Prostate gland (tissue), 2 donors: ENCODE measurements at places on chromosomes 2 and 18.

GRCh38 chr18:44766450-44766849 lies 85.8 kb downstream of the SETBP1 start:
- no peak for DNase-seq

DNA sequence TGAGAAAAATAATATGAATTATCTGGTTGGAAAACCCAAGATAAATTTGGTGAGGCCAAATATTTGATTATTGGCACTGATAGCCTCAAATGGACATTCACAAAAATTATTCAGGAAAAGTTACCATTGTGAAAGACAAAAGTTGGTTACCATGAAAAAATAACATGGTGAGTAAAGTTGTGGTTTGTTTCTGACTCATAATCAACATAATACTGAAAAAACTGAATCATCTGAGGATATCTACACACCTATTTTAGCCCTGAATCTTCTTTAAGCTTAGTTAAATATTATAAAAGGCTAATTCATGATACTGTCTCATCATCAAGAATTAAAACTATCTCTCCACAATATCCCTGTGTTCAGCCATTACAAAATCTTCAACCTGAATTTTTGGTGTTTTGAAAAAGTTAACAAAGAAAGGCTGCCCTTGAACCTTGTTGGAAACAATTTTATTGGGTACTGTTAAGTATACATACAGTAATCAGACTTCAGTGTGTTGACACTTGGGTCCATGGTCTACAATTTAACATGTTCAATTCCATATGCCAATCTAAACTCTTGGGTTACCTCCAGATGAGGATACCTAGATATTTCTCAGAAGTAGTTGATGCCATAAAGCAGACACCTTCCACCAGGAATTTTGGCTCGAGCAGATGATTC lies 607.5 kb upstream of the SLC39A10 start:
- no peak for DNase-seq

DNA sequence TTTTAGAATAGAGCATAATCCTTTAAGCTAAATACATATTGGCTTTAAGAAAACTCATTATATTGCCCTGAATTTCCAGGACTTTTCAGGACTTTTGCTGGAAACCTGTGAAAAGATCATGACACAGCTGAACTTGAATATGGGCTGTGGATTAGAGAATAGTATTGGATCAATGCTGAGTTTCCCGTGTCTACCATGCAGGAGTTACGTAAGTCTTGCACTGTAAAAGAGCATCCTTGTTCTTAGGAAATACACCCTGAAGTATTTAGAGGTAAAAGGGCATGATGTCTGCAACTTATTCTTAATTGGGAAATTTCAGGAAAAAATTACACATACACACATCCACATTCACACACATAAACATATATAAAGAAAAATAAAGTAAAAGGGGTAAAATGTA lies 82.1 kb downstream of the ZFP36L2 start:
- no peak for DNase-seq

- DNase-seq: no peak
Measured at GRCh38 chr2:1967242-1968208, 223.2 kb upstream of the PXDN start.

- DNase-seq: no peak
Measured at GRCh38 chr18:22132258-22132657, 37.1 kb upstream of the GATA6 start.
